GM04503 (cell line): ENCODE measurements at places on chromosomes 2 and 18.

DNA sequence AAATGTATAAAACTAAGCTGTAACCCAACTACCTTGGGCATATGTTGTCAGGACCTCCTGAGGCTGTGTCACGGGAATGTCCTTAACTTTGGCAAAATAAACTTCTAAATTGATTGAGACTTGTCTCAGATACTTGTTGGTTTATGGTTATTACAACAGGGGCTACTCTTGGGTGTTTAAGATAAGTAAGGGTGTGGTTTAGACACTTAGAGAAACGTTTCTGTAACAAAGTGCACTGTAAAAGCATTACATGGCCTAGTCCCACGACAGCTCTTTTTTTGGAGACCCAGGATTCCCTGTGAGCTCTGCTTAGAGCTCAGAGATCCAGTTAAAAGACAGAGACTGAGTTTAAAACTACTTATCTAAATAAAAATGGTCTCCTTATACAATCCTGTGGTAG lies 32.3 kb upstream of the LIPG start:
- DNase-seq: no peak

DNA sequence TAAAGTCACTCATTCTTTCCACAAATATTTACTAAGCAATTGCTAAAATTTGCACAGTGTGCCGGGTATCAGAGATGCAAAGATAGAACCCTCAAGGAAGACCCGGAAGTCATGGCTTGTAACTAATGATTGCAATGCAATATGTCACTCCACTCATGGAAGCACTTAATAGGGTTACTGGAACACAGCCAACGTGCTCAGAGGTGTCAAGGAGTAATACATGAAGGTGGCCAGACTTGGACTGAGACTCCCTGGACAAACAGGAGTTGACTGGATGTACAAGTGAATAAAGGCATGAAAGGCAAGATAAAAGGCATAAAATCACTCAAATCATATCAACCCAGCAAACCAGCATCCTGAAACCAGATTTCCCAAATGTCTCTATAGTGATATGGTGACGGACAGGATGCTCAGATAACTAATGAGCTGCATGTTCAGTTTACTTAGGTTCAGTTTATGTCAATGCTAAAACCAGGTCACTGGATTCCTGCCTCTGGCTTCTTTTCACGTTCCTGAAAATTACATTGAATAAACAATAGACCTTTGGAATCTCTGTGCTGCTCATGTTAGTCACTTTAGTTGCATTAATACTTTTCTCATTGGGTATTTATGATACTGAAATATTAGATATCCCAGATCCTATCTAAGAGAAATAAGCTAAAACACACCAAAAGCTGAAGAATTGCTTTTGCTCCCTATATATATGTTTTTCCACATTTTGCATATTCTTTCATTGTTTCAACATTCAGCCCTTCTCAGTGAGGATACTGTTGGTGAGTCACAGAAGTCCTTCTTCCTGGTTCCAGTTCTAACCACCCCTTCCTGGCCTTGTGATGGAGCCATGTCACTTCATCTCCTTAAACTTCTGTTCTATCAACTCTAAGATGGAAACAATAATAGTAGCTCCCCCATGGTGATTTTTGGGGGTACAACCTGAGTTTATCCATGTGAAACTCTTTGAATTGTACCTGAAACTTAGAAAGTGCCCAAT lies 688.9 kb upstream of the ID2 start:
- DNase-seq: no peak

- DNase-seq: no peak
Measured at GRCh38 chr2:168434146-168434545, 21.9 kb upstream of the CERS6 start.

DNA sequence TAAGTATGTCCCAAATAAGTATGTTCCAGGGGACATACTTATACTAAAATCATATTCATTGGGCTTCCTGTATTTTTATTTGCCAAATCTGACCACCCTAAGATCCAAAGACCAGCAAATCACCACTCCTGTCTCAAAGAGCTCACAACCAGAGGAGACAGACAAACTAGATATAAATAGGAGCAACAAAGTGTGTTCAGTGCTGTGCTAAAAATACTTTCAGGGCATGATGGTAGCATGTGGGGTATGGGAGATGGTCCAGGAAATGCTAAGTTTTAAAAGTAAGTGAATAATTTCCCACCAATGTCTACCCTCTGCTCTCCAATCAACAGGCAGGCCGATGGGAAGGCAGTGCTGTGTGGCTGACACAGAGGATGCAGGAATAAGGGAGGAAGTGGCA lies 87.1 kb downstream of the C1QL2 start:
- no peak for DNase-seq

GRCh38 chr2:216837740-216838139 lies 22.1 kb downstream of the TNP1 start:
- DNase-seq: no peak

- DNase-seq: no peak
Measured at GRCh38 chr2:105299290-105299689, 30.2 kb downstream of the TGFBRAP1 start.

GRCh38 chr2:20193185-20193584 lies 31.7 kb downstream of the SDC1 start:
- DNase-seq: no peak

DNA sequence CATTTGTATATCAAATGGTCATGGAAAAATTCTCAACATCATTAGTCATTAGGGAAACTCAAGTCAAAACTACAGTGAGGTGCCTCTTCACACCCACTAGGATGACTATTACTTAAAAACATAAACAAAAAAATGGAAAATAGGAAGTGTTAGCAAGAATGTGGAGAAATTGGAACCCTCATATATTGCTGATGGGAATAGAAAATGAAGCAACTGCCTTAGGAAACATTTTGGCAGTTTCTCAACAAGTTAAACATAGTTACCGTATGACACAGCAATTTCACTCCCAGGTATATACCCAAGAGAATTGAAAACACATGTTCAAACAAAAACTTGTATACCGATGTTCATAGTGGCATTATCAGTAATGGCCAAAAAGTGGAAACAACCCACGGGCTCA lies 18.1 kb upstream of the CYP26B1 start:
- no peak for DNase-seq

DNA sequence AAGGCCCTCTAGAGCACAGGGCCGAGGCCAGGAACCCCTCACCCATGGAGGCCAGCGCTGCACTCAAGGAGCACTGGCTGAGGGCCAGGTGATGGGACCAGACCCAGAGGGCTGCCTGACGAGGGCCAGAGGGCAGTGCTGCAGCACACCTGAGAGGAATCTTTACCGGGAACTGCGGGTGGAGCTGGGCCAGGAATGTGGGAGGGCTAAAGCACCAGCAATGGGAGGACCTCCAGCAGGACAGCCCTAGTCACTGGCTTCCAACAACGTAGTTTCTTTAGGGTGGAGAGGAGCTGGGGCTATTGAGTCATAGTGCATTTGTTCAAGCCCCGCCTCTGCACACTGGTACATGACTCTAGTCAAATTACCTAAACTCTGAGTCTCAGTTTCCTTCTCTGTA lies 143.4 kb downstream of the TMEM17 start:
- DNase-seq: no peak

GRCh38 chr2:226984750-226985582 lies 149.1 kb downstream of the RHBDD1 start:
- peak; percentile 42 for DNase-seq

DNA sequence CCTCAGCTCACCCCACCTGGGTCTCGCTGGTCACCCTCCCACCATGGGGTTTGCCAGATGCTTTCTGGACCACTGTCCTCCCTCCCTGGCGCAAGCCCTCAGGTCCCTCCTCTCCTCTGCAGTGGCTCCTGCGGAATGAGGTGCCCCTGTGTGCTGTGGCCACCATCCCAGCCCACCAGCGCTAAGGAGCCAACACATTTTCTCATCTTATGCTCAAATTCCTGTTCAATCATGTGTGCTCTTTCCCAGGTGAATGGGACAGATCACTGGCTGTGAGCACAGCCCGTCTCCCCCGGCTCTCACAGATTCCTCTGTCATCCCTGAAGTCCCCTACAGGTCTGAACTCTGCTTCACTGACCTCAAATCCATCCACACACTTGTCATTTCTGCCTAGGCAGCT lies 15.2 kb upstream of the CCDC74B start:
- no peak for DNase-seq

DNA sequence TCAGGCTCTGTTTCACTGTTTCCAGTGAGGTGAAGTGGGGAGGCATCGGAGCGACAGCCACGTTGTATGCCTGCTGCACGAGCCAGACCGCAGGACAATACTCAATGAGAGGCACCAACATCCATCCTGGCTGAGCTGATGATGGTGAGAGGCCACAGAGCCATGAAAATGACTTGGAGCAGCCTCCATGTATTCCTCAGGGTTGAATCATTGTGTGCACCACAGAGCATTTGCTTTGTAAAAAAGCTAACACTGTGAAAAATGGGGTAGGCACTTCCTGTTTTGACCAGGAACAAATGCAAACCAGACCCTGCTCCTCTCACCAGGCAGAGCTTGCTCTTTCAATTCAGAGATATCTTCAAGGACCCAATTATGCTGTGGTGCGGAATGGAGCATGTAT lies 87.2 kb downstream of the LPIN1 start:
- peak; percentile 93 for DNase-seq

- peak; percentile 65 for DNase-seq
Measured at GRCh38 chr2:145593991-145594614, 1074.2 kb upstream of the ZEB2 start.

GRCh38 chr2:109057686-109058085 lies 68.7 kb upstream of the EDAR start:
- no peak for DNase-seq

GRCh38 chr2:177633111-177633510 lies 240.5 kb downstream of the AGPS start:
- no peak for DNase-seq

DNA sequence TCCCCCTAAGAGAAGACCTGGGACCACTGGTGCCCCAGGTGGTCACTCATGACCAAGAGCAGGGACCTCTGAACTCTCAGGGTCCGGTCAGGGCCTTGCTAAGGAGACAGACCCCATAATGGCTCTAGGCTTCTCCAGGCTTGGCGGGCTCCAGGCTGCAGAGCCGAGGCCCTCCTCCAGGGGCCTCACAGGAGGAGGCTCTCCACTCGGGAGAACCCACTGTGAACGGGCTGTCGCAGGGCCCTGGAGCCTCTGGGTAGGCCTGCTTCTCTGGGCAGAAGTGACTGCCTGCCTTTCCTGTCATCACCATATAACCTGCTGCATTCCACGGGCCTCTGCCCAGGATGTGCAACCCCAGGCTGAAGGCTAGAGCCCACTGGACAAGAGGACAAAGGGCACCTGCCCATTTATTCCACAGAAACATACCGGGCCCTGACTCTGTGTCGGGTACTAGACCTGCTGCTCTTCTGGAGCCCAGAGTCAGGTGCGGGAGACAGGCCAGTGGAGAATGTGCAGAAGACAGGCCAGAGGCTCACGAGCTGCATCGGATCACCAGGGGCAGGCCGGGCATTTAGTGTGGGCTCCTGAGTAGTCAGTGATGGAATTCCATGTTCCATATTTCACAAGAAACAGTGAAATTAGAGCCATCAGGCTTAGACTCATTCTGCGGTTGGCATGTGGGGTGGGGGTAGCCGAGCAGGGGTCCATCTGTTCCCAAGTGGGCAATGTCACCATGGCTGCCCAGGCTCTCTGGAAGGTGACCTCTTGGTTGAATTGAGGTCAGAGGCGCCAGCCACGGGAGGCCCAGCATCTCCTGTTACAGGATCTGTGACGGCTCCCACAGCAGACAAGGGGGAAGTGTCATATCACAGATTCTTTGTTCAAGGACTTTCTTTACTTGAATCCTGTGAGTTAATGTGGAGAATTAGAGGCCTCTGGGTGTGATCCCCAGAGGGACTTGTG lies 220.8 kb downstream of the SH3RF3 start:
- DNase-seq: no peak

- DNase-seq: peak; percentile 44
Measured at GRCh38 chr2:145380436-145381017, 860.6 kb upstream of the ZEB2 start.

GRCh38 chr2:224584785-224585210 lies 365 bp downstream of the CUL3 start:
- DNase-seq: no peak
